Ascending aorta (tissue), 2 donors: ENCODE measurements at places on chromosomes 12 and 14.

GRCh38 chr14:84361476-84361875 lies 1168.5 kb upstream of the FLRT2 start:
- DNase-seq = no peak

GRCh38 chr14:86646696-86647690 lies 1117.0 kb downstream of the FLRT2 start:
- no peak for DNase-seq

DNA sequence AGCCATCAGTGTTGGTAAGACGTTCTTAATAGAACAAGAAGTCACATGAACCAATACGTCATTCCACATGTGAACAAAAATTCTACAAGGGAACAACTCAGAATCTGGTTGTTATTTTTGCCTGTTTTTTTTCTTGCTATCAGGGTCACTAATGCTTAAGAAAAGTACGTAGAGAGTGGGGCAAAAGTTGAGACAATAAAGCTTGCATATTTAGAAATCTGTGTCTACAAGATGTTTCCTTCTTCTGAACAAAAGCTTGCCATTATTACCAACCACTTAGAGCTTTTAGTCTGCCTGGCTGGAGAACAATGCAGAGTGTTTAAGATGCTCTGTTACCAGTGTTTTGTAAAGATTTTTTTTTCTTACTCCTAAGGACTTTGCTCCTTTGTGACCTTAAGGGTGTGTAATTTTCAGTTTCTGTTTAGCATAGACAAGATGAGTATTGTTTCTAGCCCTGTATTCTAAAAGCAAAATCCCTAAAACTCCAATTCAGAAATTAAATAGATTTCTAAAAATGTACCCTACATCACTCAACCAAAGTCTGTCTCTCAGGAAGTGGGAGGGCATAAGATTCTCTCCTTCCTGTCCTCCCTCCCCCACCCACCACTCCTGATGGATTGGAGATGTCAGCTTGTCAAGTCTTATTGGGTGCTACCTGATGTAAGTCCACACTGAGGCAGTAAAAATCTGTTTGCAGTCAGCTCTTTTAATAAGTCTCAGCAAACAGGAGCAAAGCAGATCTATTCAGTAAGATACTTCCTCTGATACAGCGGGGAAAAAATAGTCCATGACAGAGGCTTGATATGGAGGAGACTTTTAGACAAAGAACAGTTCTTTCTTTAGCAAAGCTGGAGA lies 267.6 kb downstream of the GRIN2B start:
- no peak for DNase-seq

DNA sequence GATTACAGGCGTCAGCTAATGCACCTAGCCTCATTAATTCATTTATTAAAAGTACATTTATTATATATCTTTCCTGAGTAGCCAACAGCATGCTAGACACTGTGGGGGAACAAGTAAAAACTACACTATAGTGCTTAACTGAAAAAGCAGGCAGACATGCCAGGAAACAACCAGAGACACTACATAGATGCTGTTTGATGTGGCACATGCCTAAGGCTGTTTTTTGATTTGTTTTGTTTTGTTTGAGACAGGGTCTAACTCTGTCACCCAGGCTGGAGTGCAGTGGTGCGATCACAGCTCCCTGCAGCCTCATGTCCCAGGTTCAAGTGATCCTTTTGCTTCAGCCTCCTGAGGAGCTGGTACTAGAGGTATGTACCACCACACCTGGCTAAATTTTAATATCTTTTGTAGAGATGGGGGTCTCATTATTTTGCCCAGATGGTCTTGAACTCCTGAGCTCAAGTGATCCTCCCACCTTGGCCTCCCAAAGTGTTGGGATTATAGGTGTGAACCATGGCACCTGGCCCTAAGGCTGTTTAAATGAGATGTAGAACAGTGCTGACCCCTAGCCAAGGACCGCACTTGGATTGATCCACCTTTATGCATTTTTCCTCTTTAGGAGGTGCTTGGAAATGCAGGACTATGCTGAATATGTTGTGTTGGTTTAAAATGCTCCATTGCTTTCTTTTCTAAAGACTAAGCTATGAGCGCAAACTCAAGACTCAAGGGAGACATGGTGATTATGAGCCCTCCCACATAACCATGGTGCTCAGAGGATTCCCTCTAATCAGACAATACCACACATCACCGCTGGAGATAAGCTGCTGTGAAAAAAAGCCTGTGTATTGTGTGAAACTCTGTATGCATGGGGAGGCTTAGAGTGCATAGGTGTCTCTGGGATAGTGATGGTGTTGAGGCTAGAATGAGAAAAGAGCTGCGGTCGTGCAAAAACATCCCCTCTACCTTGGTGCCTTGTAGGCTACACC lies 10.5 kb upstream of the C14orf93 start:
- no peak for DNase-seq

GRCh38 chr12:46354802-46355199 lies 17.8 kb downstream of the SLC38A2 start:
- DNase-seq = no peak

- no peak for DNase-seq
These were observed 701.2 kb upstream of the TBX3 start for GRCh38 chr12:115385141-115385540.

- DNase-seq = no peak
These were observed 199.6 kb upstream of the CNOT2 start for GRCh38 chr12:70043490-70044138.

- no peak for DNase-seq
These were observed 165.9 kb downstream of the SLC35F4 start for GRCh38 chr14:57699947-57700346.

DNA sequence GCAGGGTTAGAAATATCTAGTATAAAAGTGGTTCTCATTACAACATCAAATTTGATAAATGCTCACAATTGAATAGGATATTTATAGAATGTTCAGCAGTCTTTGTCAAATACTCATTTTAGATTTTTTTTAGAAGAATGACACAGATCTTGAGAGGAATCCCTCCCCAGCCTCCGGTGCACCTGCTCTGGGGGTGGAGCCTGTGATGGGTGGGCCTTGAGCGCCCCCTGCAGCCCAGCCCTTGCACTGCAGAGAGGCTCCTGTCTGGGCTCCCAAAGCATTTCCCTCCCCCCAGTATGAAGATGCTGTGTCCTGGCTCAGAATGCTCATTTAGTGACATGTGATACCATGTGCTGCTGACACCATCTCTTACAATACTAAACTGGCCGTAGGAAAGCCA lies 792.3 kb downstream of the TMEM121 start:
- no peak for DNase-seq

GRCh38 chr14:54256156-54256555 lies 140.7 kb upstream of the CDKN3 start:
- DNase-seq = no peak

DNA sequence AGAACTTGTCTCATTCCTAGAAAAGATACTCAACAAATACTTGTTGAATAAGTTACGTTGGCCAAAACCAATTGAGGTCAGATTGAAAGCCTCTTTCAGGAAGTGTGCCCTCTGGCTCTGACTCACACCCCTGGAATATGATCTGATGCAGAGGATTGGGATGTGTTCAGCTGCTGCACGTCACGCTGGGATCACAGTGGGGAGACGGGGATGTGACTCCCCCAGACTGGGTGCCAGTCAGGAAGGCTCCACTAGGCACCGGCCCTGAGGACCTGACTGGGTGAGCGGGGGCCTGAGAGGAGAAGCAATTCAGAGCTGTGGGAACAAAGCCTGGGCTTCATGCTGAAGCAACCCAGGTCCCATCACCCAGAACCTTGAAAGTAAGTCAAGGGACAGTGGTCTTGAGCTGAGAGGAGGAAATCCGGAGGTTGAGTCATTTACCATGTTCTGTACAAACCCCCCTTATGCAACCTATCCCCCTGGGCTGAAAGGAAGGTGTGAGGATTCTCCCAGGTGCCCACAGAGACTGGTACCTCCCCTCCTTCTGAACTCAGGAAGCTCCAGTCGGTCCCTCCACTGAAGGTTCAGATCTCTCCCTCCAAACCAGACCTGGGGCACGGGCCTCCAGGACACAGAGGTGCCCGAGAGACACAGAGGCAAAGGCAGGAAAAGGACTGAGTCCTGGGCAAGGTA lies 3.9 kb downstream of the CEBPE start:
- peak; percentile 87 for DNase-seq

- no peak for DNase-seq
These were observed 17.1 kb upstream of the SLC6A12 start for GRCh38 chr12:230925-231671.

GRCh38 chr12:119692997-119693396 lies 25.1 kb downstream of the PRKAB1 start:
- DNase-seq = no peak

DNA sequence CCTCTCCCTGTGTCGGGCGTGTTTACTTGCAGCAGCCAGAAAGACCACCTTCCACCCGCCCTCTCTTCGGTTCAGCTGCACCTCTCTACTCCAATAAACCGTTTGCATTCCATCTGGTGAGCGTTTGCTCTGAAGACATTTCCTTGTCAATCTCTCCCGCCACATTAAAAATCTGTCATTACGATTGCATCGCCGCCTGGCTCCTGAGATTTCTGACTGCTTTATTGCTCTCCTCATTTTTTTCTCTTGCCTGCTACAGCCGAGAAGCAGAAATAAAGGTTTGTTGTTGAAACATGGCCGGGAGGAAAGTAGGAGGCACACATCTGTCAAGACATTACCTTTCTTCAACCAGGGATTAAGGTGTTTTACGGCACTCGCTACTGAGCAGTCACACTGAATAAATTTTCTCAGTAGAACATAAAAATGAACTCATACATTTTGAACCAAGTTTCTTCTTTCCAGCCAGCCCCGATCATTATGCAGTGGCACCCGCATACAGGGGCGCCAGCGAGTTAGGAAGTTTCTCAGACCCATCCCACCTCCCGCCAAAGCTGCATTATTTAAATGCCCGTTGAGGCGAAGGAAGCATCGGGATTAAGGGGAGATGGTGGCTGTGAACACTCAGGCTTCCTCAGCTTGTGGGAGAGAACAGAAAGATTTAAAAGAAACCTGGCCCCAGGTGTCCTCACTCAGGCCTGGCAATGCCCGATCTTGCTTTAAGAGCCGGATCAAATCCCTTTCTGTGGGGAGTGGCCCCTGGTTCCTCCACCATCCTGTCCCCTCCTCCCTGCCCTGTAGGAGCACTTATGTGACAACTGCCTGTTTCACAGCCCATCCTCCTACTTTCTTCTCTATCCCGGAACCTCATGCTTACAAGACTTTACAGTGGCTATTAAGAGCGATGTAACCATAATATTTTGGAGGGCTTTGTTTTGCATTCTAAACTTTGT lies 1108.9 kb downstream of the BCL11B start:
- no peak for DNase-seq

DNA sequence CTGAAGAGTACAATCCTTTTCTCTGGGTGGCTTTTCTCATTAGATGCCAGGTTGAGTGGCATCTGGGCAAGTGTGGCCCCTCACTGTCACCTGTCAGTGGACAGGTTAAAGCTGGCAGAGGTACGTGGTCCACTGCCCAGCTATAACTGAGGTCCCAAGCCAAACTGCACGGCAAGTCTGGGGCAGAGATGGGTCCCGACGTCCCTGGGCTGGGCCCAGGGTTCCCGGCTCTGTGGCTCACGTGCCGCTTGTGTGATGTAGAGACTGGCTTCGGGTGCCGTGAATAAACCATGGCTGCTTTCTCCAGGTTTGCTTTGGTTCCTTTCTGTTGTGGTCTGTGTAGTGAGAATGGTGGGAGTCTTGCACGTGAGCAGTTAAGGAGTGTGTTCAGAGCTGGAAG lies 77.7 kb downstream of the WDR20 start:
- no peak for DNase-seq

DNA sequence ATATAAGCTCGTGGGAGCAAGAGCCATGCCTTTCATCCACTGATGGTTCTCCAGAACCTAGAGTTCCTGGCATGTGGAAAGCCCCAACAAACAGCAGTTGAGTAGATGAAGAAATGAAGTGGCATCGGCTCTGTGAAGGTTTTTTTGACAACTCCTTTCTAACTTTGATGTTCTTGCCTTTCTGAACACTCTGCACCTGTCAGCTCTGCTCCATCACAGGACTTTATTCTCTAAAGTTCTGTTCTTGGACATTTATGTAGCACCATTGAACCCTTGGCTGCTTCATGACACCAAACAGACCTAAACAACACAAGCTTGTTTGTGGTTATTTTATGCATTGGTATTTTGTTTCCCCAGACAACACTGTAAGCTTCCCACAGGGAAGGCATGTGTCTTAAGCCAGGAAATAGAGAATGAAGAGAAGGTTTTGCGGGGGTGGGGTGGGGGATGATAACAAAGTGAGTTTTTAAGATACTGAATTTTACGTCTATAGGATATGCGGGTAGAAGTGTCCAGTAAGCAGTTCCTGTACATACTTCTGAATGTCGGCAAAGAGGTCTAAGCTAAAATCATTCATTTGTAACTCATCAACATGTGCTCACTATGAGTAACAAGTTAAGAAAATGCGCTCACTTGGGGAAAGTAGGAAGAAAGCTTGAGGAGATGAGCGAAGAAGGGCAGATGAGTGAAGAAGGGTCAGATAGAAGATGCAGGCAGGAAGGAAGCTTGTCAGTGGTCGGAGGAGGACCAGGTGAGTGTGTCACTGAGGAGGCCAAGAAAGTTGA lies 146.0 kb upstream of the PLEKHG7 start:
- no peak for DNase-seq

- DNase-seq = no peak
These were observed 710.7 kb downstream of the GALC start for GRCh38 chr14:87282266-87282665.

DNA sequence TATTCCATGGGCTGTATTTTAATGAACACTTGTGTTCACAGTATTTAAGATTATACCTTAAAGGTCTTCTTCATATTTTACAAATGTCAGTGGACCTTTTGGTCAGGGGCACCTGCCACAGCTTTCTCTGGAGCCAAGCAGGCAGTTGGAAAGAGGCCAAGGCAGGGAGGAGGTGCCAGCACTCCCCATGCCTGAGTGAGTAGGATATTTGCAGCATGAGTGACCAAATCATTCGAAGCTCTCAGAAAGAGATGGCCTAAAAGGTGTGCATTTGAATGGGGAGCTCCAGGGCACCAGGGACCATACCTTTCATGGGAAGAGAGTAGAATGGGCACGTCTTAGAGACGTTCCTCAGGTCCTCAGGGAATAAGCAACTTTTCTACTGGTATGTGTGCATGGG lies 121.6 kb downstream of the GPR135 start:
- no peak for DNase-seq

GRCh38 chr12:93149229-93149628 lies 220.1 kb upstream of the EEA1 start:
- no peak for DNase-seq

- DNase-seq = no peak
These were observed 1085.0 kb upstream of the TMEM132C start for GRCh38 chr12:127182018-127182417.

DNA sequence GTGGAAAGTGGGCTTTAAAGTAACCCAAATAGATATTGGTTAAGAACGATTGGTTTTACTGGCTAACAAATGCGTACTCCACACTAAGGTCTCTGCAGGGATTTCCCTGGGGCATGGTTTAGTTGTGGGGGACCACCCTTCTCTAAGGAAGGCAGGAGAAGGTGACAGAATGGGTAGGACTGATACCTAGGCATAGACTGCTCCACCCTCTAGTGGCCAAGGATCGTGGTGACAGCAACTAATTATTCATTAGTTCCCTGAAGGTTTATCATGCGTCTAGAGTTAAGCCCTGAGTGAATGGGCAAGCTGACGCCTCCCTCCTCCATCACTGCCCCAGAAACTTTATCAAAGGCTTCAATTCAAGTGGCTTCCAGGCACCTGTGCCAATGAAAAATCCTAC lies 9.1 kb downstream of the FAM181A start:
- DNase-seq = no peak

- no peak for DNase-seq
These were observed 60.4 kb downstream of the SMUG1 start for GRCh38 chr12:54128416-54128815.

GRCh38 chr12:51021694-51022093 lies 4.5 kb downstream of the SLC11A2 start:
- DNase-seq = no peak
